ENCODE measurements at places on chromosomes 13 and 19. TPM values are rescaled to one million over a fixed set of nuclear protein-coding genes. Genes with fewer than 3 reads are reported as not detected.

Gene CLDN10
- total RNA-seq = not detected

Gene ZNF583
- 7.1 TPM for total RNA-seq

Gene IGSF23
- total RNA-seq = 0.32 TPM

Gene OR4F17
- total RNA-seq = 0.32 TPM

Gene LAMP1
- 101 TPM for total RNA-seq

Gene PRR36
- total RNA-seq = not detected

Gene LILRA1
- total RNA-seq = not detected

Gene IL17D
- total RNA-seq = under 0.01 TPM

Gene EFNA2
- not detected for total RNA-seq

Gene SLC5A5
- not detected for total RNA-seq

Gene PTH2
- not detected for total RNA-seq

Gene LSR
- 0.86 TPM for total RNA-seq

Gene ZNF224
- total RNA-seq = 20.0 TPM

Gene UPF3A
- 27.1 TPM for total RNA-seq

Gene KLK11
- not detected for total RNA-seq

Gene MIA
- total RNA-seq = not detected

Gene F7
- not detected for total RNA-seq

Gene TMEM255B
- total RNA-seq = 0.43 TPM

Gene FXYD1
- 0.32 TPM for total RNA-seq

Gene ZNF524
- 6.4 TPM for total RNA-seq
